ENCODE measurements at places on chromosomes 6 and 20. TPM values are rescaled to one million over a fixed set of nuclear protein-coding genes. Genes with fewer than 3 reads are reported as not detected.
A peak's percentile ranks its signal among the peaks of the same experiment; 100 is the strongest.

The COL21A1 gene
- total RNA-seq, result not detected

The TMEM74B gene
- total RNA-seq, result 1.5 TPM

The MYT1 gene
- 0.12 TPM for total RNA-seq

The RRAGD gene
- total RNA-seq, result 20.1 TPM

The ZFP64 gene
- total RNA-seq, result 12.2 TPM

The NFKBIE gene
- 17.2 TPM for total RNA-seq

The FAM83C gene
- not detected for total RNA-seq

The PHACTR1 gene
- total RNA-seq, result 0.07 TPM

The MROH8 gene
- 3.0 TPM for total RNA-seq

The TREM1 gene
- total RNA-seq, result 0.62 TPM

DNA sequence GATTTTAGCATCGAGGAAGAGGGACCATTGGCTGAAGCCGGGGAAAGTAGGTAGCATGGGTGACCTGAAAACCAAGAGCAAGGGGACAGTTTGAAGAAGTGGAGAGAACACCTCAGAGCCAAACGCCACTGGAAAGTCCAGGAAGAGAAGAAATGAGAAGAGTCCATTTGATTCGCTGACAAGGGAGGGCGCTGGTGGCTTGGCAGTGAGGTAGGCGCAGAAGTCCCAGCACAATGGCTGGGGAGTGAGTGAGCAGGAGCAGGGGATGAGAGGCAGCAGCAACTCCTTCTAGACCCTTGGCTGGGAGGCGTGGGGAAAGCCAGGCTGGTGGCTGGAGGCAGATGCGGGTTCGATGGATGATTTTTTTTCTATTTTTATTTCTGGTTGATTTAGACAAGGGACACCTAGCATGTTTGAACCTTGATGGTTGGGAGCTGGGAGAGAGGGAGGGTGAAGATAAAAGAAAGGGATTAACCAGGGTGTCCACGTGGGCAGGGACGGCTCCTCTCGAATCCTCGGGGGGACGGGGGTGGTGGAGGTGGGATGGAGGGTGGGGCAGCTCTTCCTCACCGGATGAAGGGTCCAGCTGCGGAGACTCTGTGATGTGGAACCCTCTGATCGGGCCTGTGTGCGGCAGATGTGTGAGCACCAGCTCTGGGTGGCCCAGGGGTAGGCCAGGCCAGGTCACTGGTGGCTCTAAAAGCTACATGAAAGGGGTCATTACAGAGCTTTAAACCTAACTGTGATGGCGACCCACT, 164.2 kb downstream of the NFATC2 start:
- peak; percentile 61 for DNase-seq

GRCh38 chr6:87826424-87826823, 124.4 kb upstream of the AKIRIN2 start:
- no peak for DNase-seq

DNA sequence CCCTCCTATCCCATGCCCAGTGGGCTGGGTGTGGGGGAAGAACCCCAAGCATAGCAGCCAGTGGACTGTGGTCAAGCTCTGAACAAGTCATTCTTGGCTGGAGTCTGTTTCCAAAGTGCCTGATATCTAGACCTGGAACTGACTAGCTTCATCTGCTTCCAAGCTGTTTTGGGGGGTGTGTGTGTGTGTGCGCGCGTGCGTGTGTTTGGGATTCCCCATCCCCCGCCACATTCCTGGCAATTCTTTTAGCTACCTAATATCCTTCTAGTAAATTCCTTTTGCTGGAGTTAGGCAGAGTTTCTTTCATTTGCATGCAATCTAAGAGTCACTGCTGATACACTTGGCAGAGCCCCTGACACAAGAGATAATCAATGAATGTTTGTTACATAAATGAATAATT, 7.8 kb downstream of the PAK5 start:
- no peak for DNase-seq

GRCh38 chr6:25122001-25122400, 157.2 kb upstream of the CARMIL1 start:
- DNase-seq, result no peak

DNA sequence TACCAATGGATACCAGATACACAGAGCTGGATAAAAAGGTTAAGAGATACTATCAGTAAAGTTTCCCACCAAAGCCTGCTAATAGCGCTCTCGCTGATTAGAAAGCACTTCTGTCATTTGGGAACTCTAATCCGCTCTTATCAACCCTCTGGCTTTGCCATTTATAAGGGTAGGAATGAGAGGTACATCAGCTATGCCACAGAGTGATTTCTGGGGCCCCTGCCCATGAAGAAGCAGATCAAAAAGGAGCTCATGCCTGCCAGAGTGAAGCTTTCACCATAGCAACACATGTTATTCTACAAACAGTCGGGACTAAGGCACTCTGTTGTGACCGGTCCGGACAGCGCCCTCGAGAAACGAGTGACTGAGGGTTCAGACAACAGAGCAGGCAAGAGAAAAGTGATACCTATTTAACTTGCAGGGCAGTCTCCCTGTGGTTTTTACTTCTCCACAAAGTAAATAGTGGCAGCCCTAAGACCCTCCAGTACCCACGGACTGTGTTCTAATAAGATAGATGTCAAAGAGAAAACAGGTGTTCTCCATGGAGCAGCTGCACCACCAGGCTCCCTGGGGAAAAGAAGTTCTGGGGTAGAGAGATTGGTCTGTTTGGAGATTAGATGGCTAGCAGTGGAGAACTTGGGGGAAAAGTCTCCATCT, 5.6 kb downstream of the TRAM2 start:
- DNase-seq, result no peak

DNA sequence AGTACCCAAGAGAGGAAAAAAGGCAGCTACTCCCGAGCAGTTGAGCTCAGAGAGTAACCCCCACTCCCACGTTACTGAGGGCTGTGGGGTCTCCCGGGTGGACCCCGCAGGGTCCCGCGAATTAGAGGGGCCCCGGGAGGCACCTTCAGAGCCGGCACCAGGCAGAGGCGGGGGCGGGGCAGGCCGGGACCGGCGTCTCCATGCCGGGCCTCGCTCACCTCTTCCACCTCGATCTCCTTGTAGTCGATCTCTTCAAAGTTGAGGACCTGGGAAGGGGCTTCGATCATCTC, 381 bp downstream of the MAP3K7 start:
- DNase-seq, result peak; percentile 63

DNA sequence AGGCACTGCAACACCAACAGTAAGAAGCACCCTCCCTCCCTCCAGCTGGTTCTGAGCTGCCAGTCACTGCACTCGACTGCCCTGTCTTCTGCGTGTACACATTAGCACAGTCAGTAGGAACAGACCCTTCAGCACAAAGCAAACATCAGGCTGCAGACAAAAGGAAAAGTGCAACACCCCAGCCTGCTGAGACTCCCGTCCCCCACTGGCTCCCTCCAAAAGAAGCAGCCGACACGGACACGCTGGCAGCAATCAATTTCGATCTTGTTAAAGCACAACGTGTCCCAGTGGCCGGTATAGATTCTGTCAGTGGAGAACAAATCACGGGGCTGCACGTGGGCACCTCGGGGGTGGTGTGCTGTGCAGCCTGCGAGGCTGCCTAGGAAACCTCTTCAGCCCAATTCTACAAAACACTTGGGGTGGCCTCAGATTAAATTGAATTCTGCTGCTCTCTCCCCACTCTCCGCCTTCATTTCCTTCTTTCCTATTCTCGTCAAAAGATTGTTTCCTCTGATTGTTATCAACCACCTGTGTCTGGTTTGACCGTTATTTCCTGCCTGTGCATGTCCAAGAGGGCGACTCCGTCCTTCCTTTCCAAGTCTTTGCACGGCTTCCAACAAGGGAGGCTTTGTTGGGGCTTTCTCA, 38.7 kb downstream of the TRAF3IP2 start:
- DNase-seq, result peak; percentile 48

DNA sequence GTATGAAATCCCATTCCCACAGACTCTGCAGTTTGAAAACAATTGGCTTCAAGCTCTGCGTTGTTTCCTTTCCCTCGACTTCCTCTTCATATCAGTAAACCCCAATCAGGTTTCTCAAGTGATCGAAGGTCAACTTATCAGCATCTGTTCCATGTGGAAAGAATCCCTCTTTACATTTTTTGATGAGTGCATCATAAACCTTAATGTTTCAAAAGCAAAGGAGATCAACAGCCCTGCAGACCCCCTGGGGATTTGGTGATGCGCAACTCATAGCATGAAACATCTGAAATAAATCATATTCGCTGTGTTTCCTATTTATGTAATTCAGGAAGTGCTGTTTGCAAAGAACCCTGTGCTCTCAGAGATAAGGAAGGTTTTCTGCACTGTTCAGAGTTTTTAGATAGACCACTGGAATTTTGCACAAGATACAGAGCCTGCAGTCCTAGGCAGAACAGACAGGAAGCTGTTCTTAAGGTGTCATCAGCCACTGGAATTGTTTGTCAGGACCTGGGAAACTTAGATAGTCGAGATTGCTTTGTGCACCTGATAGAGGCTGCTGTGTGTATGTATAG, 216.0 kb downstream of the HIVEP2 start:
- DNase-seq, result no peak

- DNase-seq, result no peak
These were observed 45.1 kb downstream of the PTK7 start for GRCh38 chr6:43120944-43121913.

GRCh38 chr20:10430704-10431103, 3.3 kb downstream of the MKKS start:
- no peak for DNase-seq

GRCh38 chr20:25044261-25044560, 13.7 kb downstream of the ACSS1 start:
- DNase-seq, result no peak

GRCh38 chr6:137880746-137881521, 13.9 kb downstream of the TNFAIP3 start:
- no peak for DNase-seq

- peak; percentile 23 for DNase-seq
These were observed 42.4 kb upstream of the GNRH2 start for GRCh38 chr20:3000852-3001523.

- DNase-seq, result no peak
These were observed 43.2 kb downstream of the C6orf118 start for GRCh38 chr6:165266191-165266590.

GRCh38 chr20:22320245-22320915, 264.0 kb downstream of the FOXA2 start:
- no peak for DNase-seq

- no peak for DNase-seq
These were observed 87.8 kb downstream of the SLC16A10 start for GRCh38 chr6:111175109-111175508.

DNA sequence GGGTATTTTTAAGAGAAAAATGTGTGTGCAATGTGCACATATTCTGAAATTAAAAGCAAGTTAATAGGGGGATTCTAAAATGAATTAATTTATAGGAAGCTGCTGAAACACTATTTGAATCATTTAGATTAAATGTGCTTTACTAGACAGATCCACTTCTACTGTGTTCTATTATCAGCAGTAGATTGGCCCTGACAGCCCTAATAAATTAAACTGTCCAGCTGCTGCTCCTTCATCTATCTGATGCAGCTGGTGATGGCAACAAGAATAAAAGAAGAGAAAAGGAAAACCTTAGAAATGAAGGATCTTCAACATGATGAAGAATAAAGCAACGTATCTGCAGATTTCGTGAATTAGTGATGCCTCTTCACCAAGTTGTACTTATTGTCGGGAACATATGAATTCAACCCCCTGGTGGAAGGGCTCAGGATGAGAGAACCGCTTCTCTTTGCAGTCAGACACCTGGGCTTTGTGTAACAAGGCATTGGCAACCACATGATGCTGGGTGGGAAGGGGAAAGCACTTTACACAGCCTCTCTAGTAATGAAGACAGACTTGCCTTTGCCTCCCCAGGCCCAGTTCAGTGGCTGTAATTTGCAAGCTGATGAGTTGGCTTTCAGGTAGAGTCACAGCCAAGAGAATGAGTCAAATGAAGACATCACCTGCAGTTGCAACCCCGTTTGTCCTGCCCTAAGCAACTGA, 94.4 kb downstream of the LAMP5 start:
- no peak for DNase-seq

GRCh38 chr20:22080985-22081384, 375.5 kb downstream of the PAX1 start:
- DNase-seq, result no peak

GRCh38 chr6:6328451-6328850, 8.0 kb upstream of the F13A1 start:
- DNase-seq, result no peak

- DNase-seq, result peak; percentile 59
These were observed 1.8 kb downstream of the RIPOR2 start for GRCh38 chr6:24933868-24934401.

GRCh38 chr6:36508532-36508931, 38.7 kb downstream of the STK38 start:
- no peak for DNase-seq

- no peak for DNase-seq
These were observed 36.2 kb upstream of the HBS1L start for GRCh38 chr6:135090819-135091218.

GRCh38 chr6:36973647-36974046, 12.3 kb downstream of the MTCH1 start:
- DNase-seq, result no peak

GRCh38 chr20:38377039-38377685, 30.9 kb downstream of the LBP start:
- DNase-seq, result no peak

Measured in activated CD4-positive, alpha-beta T cell treated with anti-CD3 and anti-CD28 coated beads for 36 hours (primary cell).